ENCODE measurements at places on chromosomes 7 and 10.

DNA sequence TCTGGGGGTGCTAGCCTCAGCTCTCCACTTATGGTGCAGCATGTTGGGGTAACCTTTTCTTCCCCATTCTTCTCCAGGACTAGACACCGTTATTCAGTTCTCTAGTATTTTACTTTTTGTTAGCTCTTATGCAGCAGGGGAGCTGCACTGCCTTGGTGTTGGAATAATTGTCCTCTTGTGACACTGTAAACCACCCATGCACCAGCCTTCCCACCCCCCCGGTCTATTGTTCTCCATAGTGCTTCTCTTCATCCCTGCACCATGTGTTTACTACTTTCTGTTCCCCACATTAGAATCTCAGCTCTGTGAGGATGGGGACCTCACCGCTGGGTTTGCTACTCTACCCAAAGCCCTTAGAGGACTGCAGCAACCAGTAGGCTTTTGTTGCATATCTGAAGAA lies 230.7 kb downstream of the RPS24 start:
- no peak for DNase-seq

DNA sequence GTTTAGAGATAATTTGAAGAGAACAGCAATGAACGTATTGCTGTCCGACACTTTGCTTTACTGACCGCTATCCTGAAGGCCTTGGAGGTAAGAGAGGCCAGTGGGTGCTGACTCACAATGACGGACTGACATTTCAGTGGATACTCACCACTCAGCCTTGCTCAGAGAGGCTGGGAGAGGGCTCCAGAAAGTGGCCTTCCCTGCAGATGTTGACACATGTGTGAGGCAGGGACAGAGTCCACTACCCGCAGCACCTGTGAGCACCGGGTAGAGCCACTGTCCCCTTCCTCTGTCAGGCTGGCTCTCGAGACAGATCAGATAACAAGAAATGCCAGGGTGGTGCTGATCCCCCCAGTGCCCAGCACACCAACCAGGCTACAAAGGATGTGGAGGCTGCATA lies 75.0 kb downstream of the GPR26 start:
- no peak for DNase-seq

GRCh38 chr7:47672977-47673381 lies 91.1 kb upstream of the TNS3 start:
- DNase-seq: no peak

DNA sequence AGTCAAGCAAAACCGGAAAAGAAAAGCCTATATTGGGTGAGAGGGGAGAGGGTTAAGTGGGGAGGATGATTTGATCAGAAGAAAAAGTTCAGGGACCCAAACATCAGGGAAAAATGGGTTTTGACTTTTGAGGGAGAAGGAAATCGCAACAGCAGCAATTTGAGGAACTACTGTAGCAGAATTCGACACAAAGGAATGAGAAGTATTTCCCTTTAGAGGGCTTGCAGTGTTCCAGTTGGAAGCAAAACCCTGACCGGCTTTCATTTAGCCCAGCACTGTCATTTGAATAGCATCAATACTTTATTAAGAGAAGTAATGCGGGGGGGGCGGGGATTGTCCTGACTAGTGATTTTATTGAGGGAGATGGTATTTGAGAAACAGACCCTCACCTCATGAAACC lies 37.2 kb upstream of the GATA3 start:
- no peak for DNase-seq

DNA sequence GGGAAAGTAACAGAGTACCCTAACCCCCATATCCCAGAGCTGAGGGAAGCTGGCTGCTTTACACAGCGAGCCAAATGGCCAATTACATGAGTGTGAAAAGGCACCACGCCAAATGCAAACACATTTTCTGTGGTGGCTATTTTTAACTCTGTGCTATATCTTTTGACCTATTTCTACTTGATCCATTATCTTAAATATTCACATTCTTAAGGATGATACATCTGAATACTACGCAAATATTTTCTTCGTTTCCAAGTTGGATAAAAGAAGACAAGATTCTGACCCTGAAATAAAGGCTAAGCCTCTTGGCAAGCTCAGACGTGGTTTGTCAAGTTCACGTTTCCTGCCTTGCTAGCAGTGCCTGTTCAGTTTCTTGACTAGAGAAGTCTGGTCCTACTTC lies 146.7 kb upstream of the TMEM196 start:
- peak; percentile 54 for DNase-seq

- no peak for DNase-seq
Observed at GRCh38 chr10:57815949-57816348, 451.7 kb downstream of the IPMK start.

GRCh38 chr7:27640884-27641574 lies 21.7 kb downstream of the HIBADH start:
- DNase-seq: peak; percentile 86

DNA sequence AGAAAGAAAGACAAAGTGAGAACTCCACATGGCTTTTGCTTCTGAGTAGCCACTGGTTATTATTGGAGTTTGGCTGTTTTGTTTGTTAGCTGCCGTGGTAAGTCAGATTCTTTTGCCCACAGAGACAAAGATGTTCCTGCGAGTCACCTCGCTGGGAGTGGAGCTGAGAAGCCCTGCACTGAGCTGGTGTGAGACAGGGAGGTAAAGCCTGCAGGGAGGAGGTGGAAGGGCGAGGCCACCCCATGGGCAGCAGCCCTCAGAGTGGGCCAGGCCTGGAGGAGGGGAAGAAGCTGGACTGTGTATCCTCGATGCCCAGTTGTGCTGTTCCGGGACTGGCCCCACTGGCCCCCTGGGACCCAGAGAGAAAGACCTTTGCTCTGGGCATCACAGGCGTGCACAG lies 14.3 kb upstream of the NOM1 start:
- DNase-seq: no peak

DNA sequence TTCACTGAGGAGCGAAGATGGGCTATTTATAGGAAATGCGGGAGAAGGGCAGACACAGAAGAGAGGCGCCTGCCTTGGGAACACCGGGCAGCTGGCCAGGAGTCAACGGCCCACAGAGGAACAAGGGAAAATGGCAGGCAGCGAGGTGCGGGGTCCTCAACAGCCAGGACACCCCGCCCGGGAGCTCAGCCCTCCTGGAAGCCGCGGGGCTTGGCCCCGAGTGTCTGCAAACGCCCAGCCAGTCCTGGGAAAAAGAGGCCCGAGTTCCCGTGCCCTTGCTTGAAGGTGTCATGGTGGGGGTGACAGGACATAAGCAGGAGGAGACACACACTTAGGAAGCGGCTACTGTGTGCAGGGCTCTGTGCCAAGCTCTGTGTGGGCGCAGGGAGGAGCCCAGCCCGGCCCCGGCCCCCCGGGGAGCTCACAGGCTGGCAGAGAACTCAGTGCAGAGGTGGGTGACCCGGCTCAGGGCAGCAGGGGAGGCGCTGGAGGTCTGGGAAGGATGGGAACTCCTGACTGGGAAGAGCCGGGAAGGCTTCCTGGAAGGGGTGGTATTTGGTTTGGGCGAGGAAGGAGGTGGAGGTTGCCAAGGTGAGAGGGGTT lies 79.9 kb downstream of the ELFN1 start:
- no peak for DNase-seq

DNA sequence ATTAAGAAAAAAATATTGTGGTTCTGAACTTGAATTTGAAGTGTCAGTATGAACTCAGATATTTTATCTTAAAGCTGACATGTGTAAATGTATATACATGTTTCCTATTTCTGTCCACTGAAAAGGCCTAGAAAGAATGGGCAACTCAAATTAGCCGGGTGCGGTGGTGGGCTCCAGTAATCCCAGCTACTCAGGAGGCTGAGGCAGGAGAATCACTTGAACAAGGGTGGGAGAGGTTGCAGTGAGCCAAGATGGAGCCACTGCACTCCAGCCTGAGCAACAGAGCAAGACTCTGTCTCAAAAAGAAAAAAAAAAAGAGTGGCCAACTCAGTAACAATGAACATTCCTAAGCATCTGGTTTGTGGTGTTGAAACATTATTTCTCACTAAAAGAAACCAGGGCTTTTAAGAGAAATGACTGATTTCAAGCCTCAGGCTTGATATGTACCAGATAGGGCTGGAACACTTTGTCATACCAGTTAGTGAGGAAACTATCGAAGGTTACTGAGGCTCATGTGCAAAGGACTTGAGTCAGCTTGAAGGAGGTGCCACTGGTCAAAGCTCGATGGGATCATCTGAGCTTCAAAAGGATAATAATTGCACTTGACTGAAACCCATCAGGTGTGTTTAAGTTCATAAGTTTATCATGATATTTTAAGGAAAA lies 40.5 kb downstream of the AOAH start:
- DNase-seq: no peak

DNA sequence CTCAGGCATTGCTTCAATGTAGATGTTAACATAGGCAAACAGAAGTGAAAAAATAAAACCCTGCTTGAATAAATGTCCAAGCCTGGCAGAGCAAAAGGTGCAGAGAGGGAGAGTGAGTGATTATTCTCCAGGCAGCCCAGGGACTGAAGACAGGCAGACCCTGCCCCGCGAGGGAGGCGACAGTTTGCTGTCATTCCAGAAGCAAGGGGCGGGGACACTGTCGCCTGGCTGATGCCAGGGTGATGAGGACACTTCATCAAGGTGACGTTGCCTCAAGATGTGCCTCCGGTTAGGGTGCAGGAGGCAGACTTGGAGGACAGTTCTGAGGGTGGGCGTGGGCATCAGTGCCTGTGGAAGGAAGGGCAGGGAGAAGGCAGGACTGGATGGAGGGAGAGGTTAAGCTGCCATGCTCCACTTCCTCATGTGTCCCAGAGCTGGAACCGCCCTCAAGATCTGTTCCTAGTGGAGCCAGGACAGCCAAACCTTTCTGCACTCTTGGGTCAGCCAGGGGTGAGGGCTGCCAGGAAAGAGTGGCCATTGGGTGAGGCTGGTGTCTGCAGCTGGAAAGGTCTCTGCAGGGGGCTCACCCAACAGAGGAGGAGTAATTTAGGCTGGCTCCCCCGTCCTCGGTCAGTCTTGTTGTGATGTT lies 560.5 kb upstream of the MKI67 start:
- no peak for DNase-seq

DNA sequence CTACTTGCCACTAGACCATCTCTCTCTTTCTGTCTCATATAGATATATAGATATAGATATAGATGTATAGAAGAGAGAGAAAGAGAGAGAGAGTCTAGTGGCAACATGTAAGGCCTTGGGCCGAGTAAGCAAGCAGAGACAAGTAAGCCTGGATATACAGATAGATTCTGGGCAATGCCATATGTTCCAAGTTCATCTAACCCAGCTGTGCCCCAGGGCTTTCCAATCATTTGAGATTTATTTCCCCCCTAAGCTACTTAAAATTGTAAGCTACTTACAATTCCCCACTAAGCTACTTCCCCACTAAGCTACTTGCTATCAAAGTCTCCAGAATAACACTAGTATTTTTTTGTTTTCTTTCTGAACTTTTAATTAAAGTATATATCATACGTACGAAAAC lies 1094.1 kb downstream of the DNAJB9 start:
- no peak for DNase-seq

DNA sequence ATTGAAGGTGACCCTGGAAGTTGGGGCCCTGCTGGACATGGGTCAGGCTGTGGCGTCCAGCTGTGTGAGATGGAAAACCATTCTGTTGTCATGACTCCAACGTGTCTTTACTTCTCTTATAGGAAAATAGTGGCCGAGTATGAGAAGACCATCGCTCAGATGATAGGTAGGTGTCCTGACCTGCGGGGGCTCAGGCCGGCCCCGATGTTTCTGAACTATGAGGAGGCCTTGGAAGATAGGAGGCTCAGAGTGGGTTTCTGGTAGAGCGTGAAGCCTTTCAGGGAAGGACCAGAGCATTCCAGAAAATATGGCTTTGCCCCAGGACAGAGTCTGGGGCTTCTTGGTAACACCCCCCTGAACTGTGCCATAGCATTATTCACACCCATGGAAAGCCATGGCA lies 29.3 kb upstream of the BTBD16 start:
- no peak for DNase-seq

GRCh38 chr7:30736291-30736690 lies 15.6 kb upstream of the INMT start:
- no peak for DNase-seq

DNA sequence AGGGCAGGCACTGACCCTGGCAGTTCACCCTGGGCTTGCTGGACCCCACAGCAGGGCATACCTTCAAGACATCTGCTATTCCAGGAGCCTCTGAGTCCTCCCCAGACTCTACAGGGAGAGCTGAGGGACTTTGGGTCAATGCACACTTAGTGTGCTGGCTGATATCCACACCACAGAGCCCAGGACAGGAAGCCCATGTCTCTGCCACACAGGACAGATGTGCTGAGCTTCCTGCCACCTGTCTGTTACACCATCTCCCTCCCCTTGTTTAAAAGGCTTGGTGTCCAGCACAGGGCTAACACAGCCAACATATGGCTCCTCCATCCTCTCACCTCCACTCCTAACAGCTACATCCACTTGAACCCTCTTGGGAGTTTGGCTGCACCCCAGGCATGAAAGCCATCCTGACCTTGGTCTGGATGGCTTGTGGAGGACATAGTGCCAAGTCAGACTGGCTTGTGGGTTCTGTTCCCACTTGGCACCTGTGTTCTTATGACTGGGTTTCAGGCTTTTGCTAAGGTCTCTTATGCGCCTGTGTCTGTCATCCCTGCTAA lies 529.8 kb downstream of the GALNT17 start:
- no peak for DNase-seq

GRCh38 chr10:69481305-69481704 lies 30.0 kb downstream of the TSPAN15 start:
- DNase-seq: no peak

DNA sequence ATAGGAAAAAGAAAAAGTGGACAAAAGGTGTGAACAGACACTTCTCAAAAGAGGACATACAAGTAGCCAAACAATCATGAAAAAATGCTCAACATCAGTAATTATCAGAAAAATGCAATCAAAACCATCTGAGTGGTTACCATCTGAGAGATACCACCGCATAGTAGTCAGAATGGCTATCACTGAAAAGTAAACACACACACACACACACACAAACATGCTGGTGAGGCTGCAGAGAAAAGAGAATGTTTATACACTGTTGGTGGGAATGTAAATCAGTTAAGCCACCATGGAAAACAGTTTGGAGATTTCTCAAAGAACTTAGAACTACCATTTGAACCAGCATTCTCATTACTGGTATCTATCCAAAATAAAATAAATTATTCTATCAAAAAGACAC lies 145.7 kb downstream of the CYP26A1 start:
- no peak for DNase-seq

GRCh38 chr10:122636953-122637352 lies 62.7 kb downstream of the C10orf120 start:
- DNase-seq: no peak

- DNase-seq: no peak
Observed at GRCh38 chr7:84924353-84924752, 262.5 kb downstream of the SEMA3D start.

DNA sequence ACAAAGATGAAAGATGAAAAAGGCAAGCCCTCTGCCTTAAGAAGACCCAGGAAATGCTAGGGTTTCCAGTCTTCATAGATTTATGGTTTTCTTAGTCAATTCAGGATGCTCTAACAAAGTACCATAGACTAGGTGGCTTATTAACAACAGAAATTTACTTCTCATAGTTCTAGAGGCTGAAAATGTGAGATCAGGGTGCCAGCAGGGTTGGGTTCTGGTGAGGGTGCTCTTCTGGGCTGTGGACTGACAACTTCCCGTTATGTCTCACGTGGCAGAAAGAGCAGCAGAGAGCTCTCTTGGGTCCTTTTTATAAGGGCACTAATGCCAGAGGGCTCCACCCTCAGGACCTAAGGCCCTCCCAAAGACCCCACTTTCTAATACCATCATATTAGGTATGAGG lies 23.7 kb downstream of the ELMO1 start:
- DNase-seq: no peak

Data from HS-5 (cell line).